ENCODE measurements at places on chromosomes 11 and 22.

- no peak for DNase-seq
Observed at GRCh38 chr11:123640677-123641494, 13.5 kb downstream of the SCN3B start.

DNA sequence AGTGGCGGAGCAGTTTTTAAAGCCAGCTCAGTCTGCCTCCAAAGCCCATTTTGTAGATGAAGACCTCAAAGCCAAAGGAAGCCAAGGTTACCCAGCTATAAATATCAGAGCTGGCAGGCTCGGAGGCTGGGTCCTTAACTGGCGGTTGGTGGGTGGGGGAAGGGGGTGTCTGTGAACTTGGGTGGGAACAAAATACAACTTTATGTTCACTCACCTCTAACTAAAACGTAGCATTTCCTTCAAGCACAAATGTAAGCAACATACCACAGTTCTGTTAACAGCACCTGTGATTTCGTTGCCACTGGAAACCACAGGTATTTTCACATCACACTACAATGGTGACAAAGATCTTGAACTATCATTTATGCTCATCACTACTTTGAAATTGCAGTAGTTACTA is 99.7 kb upstream of the SYT13 start:
- no peak for DNase-seq

DNA sequence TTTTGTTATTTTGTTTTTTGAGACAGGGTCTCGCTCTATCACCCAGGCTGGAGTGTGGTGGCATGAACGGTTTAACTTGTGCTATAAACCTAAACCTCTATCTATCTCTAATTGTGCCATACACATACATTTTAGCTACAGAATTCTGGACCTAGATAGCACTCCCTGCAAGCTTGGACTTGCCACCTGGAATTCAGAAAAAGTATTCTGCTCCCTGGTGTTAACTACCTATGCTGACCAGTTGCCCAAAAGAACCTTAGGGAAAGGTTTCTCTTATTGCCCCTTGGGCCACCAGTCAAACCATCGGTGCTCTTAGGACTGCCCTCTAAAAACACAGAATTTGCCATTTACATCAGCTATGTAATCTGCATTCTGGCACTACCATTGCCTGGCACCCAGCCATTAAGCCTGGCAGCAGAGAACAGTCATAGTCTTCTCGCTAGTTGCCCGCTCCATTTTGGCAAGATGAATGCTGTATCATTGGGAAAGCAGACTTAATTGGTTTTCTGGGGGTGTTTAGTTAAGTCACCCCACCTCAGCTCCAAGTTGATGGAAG is 55.3 kb downstream of the ETS1 start:
- no peak for DNase-seq

DNA sequence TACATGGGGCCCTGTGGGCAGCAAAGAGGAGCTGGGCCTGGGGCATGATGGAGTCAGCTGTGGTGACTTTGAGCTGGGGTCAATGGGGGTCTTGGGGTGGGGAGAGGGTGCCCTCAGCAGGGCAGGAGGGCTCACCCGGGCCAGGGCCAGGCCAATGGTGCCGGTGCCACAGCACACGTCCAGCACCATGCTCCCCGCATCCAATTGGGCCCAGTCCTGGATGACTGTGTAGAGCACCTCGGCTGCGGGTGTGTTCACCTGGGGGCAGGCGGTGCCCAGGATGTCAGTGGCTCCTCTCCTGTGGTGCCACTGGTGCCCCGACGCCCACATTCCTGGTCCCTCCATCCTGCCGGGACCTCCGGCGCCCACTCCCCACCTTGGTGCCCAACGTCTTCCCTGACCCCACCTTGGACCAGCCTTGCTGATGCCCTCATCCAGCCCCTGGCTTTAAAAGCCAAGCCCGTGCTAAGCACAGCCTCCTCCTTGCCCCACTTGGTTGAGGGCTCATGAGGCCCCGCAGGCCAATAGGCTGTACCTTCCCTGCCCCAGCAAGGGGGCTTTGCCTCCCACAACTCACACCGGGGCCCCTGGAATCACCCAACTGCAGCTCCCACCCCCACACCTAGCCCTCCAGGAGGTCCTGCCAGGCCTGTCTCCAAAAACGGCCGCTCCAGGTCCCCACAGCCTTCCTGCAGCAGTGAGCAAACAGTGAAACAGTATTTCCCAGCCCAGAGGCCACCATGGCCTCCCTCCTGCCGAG is 2.2 kb upstream of the RANBP1 start:
- no peak for DNase-seq

GRCh38 chr11:91904792-91905785 is 319.5 kb upstream of the FAT3 start:
- DNase-seq: no peak

DNA sequence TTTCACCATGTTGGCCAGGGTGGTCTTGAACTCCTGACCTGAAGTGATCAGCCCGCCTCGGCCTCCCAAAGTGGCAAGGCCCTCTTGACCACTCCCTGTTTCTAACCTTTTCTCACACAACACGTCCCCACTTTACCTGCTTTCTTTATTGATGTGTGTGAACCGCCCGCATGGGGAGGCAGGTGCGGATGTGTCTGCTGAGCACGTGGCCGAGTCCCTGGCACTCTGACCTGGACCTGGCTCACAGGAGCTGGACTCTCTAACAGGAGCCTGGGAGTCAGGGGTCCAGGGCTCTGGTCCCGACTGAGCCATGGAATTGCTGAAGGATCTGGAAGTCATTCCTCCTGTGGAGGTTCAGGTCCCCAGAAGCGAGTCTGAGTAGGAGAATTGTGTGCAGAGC is 40.0 kb downstream of the C11orf96 start:
- DNase-seq: no peak

GRCh38 chr22:49865156-49865555 is 11.5 kb downstream of the ZBED4 start:
- no peak for DNase-seq

- DNase-seq: no peak
Observed at GRCh38 chr11:12556155-12556554, 118.1 kb upstream of the TEAD1 start.

GRCh38 chr22:44261861-44262595 is 50.7 kb downstream of the SHISAL1 start:
- DNase-seq: no peak

DNA sequence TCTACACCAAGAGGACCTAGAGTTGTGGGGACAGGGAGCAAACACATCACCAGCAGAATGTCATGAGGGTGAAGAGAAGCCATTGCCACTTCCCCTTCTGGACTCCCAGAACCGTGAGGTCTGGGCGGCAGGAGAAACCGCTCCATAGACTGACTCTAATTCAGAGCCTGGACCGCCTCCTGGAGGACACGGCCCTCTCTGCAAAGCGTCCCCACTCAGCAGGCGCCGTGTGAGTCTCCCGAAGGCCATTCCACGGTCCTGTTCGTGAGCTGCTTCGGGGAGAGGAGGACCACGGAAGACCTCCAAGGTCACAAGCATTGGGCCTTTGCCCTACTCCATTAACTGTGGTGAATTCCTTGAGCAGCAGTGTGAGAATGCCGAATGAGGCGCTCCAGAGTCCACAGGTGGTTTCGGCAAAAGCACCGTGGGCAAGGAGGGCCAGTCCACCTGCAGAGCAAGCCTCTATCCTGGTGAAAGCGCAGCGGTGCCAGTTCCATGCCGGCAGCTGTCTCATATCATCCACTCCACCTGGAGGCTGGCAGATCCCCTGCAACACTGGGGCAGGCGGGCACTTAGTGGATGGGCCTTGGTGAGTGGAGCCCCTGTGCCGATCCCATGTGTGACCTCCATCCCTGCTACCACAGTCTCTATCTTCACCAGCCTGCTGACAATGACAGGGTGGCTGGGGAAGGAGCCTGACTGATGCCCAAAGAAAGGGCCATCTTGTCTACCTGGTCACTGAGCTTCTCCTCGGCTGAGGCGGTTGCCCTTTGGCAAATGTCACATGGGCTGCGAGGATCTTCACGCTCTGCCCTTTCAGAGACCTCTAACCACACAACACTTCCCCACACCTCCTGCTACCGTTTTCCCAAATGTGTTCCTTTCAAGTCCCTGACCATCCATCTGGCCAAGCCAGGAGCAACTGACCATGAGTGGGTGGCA is 7.5 kb downstream of the C11orf21 start:
- no peak for DNase-seq

GRCh38 chr11:130431801-130432200 is 3.4 kb upstream of the ADAMTS8 start:
- no peak for DNase-seq

DNA sequence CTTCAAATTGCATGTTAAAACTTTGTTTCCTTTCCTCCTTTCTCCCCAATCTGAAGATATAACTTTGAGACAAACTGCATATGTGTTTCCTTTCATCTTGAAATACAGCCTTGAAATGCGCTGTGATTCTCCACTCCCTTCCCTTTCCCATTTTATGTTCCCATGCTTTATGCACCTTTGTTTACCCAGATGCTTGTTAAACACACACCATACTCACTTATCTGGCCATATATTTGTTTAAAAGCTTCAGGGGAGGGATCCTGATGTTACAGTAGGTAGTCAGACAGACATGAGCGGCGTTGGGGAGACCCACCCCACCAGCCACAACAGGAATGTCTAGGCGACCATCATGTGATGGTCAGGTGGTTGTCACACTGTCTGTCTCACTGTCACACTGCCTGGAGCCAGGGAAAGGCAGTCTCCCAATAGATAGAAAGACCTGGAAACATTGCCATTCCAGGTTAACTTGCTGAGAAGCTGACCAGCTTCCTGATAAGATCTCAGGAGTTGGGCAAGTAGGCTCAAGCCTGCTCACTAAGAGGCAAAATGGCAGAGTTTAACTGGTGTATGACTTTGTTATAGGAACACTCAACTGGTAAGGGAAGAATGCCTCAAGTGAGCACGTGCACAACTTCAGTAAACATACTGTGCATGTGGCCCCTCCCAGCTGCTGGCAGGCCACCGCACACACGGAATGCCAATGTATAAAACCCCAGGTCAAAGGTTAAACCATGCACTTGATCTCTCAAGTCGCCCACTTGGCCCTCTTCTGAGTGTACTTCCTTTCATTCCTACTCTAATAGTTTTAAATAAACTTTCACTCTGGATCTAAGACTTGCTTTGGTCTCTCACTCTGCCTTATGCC is 23.5 kb upstream of the MSANTD2 start:
- no peak for DNase-seq

DNA sequence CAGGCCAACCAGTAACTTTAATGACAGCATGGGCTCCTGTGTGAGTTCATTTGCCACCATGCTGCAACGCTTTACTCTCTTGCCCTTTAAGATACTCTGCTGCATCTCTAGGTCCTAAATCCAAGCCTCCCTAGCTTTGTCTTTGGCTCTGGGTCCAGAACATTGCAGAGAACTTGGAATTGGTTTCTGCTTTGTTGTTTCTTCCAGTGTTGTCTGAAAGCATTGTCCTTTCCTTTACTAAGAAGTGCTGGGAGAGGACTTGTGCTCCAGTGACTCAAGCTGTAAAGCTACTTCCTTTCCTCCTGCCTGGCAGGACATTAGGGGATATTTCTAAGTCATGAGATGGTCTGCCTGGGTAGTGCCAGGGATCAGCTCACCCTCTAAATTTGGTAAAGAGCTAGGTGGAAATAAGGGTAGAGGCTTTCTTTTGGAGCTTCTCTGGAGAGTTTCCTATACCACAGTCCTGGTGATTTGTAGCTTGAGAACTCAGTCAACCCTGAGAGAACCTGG is 202.5 kb upstream of the CADM1 start:
- no peak for DNase-seq
